Stimulated activated CD8-positive, alpha-beta memory T cell treated with anti-CD3 and anti-CD28 coated beads, Interleukin-15, amount 100 ng/mL, for 48 hours (primary cell): ENCODE measurements at places on chromosomes 7 and 10.

DNA sequence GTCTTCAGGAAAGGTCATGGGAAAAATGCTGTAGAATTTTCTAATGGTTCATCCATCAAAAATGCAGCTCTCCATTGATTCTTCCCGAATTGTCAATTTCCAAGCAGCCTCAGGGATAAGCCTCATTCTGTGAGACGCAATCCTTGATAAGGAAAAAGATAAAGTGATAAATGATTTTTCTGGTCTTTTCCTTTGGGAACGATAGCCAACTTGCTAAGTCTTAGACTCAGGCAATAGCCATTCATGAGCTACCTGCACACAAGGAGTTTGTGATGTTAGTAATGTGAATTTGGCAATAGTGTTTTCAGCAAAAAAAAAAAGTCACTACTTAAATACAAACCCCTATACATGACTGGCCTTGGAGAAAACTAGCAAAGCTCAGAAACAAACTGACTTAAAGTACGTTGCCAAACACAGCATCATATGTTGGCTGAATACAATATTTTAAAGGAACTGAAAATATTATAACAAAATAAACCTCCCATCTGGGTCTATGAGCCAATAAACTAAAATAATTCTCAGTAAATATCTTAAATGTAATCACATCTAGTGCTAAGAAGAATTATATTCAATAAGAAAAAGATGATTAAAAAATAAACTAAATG is 75.5 kb downstream of the KLF6 start:
- DNase-seq: no peak

GRCh38 chr7:102191556-102192379 is 94.9 kb upstream of the SH2B2 start:
- no peak for DNase-seq

DNA sequence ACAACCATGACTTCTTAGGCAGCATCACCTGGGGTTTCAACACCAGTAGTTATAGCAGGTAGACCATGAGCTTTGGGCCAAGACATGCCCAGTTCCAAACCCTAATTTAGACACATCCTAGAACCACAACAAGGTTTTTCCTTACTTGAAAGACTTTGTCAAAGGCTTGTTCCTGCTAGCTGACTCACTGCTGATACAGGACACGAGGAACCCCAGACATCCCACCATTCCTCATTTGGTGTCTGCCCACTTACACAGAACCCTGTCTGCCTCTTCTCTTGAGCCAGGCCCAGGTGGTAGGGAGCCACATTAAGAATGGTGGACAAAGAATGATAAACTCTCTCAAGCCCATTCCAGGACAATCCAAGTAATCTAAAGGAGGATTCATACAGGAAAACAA is 109.0 kb downstream of the CCDC71L start:
- no peak for DNase-seq

DNA sequence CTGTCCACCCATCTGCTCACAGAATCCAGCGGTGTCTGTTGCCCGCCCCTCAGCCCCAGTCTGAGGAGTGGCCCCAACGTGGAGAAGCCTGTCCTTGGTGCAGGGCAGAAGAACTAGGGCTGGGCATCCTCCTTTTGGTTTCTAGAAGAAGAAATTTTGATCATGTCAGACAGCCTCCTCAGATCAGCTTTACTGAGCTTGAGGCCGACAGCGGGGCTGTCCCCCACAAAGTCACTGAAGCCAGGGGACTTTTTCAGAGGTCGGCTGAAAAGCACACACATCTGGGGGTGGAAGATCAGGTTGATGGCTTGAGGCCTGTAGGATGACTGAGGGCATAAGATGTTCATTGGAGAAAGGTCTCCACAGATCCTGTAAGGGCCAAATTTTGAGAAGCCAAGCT is 767.9 kb downstream of the GRID1 start:
- DNase-seq: no peak

- DNase-seq: no peak
Observed at GRCh38 chr7:5217851-5218331, 27.9 kb downstream of the WIPI2 start.

DNA sequence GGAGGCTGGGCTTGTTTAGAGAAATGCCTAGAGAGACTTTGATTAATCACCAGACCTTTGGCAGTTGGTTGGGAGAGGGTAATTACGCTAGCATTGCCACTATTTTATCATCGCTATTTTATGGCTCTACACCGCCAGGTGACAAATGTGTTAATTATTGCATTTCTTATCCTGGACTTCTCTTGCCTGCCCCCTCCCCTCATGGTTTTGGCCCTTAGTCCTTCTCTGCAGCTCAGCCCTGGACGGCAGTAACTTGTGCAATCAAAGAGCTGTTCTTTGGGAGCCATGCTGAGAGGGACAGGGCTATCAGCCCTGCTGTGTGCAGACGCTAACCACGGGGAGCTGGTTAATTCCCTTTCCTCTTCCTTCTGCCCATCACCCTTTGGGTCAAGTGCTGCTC is 585.0 kb downstream of the AUTS2 start:
- DNase-seq: no peak

- DNase-seq: no peak
Observed at GRCh38 chr7:94588075-94588474, 67.9 kb downstream of the SGCE start.

DNA sequence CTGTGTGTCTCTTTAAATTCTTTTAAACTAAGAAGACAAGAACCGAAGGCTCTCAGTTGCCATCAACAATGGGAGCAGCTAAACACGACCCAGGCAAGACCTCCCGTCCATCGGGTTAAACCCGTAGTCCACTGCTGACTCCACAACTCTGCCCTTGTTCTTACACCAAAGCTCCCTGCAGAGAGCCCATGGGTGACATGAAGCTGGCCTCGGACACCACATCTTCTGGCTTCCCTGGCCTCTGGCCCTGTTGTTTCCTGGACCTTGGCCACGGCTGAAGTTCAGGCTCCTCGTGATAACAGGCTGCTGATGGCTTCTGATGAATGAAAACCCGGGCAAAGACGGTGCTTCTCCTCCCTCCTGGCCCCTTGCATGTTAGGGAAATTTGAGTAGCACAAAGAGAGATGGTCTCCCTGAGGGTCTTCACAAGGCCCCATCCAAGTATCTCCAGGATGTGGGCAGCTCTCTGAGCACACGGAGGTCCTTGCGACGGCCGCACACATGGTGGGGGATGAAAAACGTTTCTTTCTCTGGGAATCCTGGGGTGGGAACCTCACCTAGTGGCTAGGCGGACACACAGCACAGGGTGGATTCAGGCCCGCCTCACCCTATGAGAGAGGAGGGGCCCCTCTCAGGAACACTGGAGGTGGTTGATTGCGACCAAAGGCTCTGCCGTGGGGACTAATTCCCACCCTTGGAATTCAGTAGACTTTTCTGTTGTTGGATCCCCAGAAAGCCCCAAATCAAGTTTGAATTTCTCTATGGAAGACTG is 271.1 kb downstream of the ADARB2 start:
- DNase-seq: no peak

DNA sequence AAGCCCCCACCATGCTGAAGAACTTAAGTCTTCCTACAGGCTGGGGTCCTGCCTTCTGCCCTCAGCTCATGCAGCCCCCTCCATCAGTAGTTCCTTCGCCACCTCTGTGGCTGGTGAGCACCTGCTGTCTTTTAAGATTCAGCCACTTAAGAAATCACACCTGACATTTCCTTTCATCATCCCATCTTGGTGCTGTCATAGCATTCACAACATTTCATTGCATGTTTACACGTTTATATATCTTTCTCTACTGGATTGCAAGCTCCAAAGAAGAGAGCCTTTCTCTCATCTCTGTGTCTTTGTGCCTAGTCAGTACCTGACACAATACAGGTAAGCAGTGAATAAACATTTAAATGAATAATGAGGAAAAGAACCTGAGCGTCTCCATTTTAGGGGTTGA is 38.3 kb downstream of the SND1 start:
- no peak for DNase-seq

DNA sequence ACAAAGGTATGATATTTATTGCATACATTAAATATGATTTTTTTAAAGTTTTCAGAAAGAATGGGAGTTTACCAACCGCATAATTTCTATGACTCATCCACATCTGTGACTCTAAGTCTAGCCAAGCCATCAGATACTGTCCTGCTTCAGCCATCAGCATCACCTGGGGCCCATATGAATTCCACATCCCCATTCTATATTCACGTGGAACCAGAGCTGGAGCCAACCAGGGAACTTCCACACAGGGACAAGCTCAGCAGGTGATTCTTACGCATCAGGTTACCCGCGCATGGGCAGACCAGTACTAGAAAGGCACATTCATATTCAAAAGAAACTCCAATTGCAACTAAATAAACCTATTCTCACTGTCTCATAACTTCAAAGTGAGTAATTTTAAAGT is 817.7 kb upstream of the IGFBP3 start:
- DNase-seq: no peak

DNA sequence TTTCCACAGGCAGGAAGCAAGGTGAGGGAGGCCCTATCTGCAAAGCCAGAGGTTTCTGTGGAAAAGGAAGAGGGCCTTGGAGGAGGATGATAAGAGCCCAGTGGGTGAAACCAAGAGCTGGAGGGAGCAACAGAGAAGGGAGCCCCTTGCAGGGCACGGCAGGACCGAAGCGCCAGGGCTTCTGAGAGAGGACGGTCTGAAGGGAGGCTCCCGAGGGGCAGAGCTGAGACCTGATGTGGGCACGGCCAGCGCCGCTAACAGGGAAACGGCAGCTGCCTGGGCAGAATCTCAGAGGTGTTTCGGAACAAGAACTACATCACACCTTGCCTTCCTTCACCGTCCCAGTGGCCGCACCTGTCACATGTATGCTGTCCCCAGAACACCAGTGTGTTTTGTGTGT is 144.3 kb upstream of the ADARB2 start:
- DNase-seq: no peak

- no peak for DNase-seq
Observed at GRCh38 chr10:43044448-43044921, 32.4 kb upstream of the RET start.

- no peak for DNase-seq
Observed at GRCh38 chr7:151117565-151117964, 31.3 kb downstream of the AGAP3 start.

GRCh38 chr7:104643587-104644217 is 315.3 kb downstream of the LHFPL3 start:
- DNase-seq: no peak

GRCh38 chr7:71229699-71230098 is 97.8 kb downstream of the GALNT17 start:
- no peak for DNase-seq

- no peak for DNase-seq
Observed at GRCh38 chr7:142891490-142892082, 6.0 kb upstream of the TRPV6 start.

DNA sequence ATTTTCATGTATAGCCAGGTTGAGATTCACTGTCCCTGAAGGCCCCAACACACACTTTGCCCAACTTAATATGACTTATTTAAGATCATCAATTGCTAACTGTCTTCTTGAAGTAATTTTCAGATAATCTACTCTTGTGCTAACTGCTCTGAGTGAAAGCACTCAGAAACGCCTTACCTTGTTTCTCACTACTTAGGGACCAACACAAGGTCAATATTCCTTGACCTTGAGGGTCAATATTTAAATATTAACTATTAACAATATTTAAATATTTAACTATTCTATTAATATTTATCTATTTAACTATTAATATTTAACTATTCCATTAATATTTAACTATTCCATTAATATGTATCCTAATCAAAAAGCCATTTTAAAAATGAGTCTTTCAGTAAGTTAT is 26.0 kb upstream of the HNRNPH3 start:
- no peak for DNase-seq

DNA sequence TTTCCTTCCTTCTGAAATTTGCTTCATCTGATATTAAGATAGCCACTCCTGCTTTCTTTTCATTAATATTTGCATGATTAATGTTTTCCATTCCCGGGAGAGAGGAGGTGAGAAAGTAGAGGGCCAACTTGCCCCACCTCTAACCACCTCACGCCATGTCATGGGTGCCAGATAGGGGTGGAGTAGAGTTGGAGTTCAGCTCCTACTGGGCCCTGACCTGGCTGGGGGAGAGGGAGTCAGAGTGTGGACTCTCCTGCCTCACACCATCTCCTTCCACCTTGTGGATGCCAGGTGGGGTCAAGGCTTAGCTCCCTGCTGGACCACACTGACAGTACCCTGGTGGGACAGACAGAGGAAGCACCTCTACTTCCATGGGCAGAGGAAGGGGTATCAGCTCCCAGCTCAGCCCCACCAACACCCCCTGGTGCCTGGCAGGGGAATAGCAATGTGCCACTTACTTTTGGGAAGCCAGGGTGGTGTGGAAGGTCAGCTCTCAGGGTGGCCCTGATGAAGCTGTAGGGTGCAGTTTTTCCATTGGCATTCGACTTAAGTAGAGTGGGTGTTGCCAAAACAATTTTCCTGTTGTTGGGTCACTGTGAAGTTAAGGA is 28.0 kb downstream of the CHST12 start:
- DNase-seq: no peak

- DNase-seq: no peak
Observed at GRCh38 chr10:23693925-23694324, 255.1 kb downstream of the OTUD1 start.

DNA sequence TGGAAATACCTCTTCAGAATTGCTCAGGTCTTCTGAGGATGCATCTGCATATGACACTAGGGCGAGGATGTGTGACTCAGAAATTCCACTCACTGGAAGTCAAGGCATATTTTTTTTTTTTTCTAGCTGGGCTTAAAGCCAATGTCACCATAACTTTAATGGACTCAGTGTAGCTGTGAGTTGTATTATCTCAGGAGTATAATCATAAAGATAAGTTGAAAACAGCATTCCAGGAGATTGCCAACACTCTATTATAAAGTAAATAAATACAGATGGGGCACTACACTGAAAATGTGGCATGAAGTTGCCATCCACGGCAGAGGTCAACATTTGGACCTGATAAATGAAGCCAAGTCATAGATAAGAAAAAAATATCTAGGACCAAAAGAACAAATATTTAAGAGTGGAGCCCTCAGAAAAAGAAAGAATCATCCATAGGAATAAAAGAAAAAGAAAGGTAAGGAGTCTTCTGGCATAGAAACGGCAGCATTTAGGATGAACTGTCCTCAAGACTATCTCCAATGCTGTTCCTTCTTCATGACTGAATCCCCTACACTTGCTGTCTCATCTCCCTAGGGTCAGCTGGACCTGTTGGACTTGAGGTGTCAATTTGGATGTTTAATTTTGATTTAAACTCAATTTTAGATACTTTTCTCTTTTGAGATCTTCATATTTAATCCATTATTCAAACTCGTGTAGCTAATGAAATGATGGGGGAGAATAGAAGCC is 72.9 kb upstream of the CAV2 start:
- DNase-seq: no peak

- DNase-seq: no peak
Observed at GRCh38 chr7:144390481-144390880, 13.0 kb downstream of the NOBOX start.

- DNase-seq: no peak
Observed at GRCh38 chr10:3882855-3883254, 97.8 kb upstream of the KLF6 start.

GRCh38 chr10:70546584-70546983 is 56.0 kb downstream of the PRF1 start:
- DNase-seq: no peak

- no peak for DNase-seq
Observed at GRCh38 chr7:80593869-80594586, 44.4 kb upstream of the CD36 start.

DNA sequence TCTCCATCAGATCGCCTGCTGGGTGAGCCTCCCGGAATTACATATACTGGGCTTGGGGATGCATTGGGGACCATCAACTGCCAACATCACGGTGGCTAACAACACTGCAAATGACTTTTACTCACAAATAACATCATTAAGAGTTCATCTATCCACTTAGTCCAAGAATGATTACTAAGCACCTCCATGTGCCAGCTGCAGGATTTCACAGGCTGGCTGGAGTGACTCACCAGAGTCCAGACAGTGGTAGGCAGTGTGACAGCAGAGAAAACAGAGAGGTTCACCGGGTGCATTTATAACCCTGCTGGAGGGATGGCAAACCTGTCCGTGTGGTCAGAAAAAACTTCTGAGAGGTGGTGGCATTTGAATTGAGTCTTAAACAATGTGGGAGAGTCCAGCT is 3.2 kb upstream of the IGFBP3 start:
- no peak for DNase-seq
